ENCODE measurements at places on chromosomes 7 and 10. TPM values are rescaled to one million over a fixed set of nuclear protein-coding genes. Genes with fewer than 3 reads are reported as not detected.

Gene CYP3A4
- not detected for total RNA-seq

Gene DYNC1I1
- total RNA-seq = 2.2 TPM

Gene OR9A2
- not detected for total RNA-seq

Gene CHST15
- 9.8 TPM for total RNA-seq

Gene JCAD
- 5.8 TPM for total RNA-seq

Gene ATOH7
- not detected for total RNA-seq

Gene ITPRID1
- not detected for total RNA-seq

Gene PRR15
- total RNA-seq = not detected

Gene IRF5
- total RNA-seq = 2.4 TPM

Gene ASB10
- total RNA-seq = not detected

Gene CACNB2
- total RNA-seq = not detected

Gene PILRA
- not detected for total RNA-seq

Gene TMEM236
- not detected for total RNA-seq

Gene GBX1
- not detected for total RNA-seq

Gene MYL10
- not detected for total RNA-seq

Gene AKR1C4
- not detected for total RNA-seq

Gene GPR26
- total RNA-seq = not detected

Gene ARMC10
- 32.3 TPM for total RNA-seq

Gene ARHGEF5
- total RNA-seq = 2.7 TPM

Gene KCND2
- total RNA-seq = not detected

Gene TSPAN15
- total RNA-seq = 7.5 TPM

Gene PTER
- total RNA-seq = 32.7 TPM

Gene GNAT3
- not detected for total RNA-seq

Gene MLXIPL
- not detected for total RNA-seq

Gene TSPAN33
- 7.0 TPM for total RNA-seq

Gene ADARB2
- not detected for total RNA-seq

Gene GRB10
- total RNA-seq = 27.5 TPM

Gene NOD1
- total RNA-seq = 2.1 TPM

Gene CLDN4
- total RNA-seq = not detected

Gene PLEKHS1
- not detected for total RNA-seq

Gene ETV1
- 5.6 TPM for total RNA-seq

Gene ARHGAP22
- 23.2 TPM for total RNA-seq

Gene CALHM3
- not detected for total RNA-seq

Gene MLLT10
- 22.5 TPM for total RNA-seq

Gene SPDYE11
- total RNA-seq = not detected

Gene ATXN7L1
- total RNA-seq = not detected

Gene PPP1R17
- not detected for total RNA-seq

Gene PRPS1L1
- total RNA-seq = not detected
